ENCODE measurements at places on chromosomes 3 and 15.

DNA sequence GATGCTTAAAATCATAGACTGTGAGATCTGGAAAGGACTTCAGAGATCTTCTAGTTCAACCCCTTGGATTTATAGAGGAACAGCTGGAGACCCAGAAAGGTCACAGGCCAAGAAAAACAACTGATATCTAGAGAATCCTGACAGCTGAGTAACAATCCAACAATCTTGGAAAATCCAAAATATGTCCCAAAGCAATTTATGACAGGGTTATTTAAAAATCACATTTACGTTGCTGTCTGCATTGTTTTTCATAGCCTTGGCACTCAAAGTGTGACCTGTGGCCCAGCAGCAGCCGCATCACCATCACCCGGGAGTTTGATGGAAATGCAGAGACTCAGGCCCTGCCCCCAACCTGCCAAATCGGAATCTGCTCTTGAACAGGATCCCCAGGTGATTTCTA lies 78.8 kb downstream of the FBN1 start:
- peak; percentile 62 for DNase-seq

DNA sequence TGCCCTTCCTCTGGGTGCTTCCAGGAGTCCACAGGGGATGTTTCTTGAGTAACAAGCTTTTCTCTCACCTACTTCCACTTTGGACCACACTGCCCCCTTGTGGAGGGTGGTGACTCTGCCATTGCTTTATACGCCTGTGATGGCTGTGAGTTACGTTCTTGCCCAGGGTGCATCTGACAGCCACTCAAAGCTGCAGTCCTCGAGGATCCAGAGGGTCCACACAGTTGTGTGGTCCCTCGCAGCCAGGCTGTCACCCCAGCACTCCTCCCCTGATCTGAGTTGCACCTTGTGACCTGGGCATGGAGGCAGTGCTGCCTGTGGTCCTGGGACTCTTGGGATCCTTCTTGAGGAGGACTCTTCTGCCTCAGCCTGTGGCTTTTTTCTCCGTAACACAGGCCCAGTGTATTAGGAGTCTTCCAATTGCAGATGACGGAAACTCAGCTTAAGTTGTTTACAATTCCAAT lies 23.4 kb downstream of the FOXL2 start:
- peak; percentile 79 for DNase-seq

- DNase-seq: no peak
Measured at GRCh38 chr15:29208352-29208751, 61.3 kb downstream of the NSMCE3 start.

- no peak for DNase-seq
Measured at GRCh38 chr15:87871731-87872320, 384.7 kb downstream of the NTRK3 start.
